Vagina (tissue), 2 donors: ENCODE measurements at places on chromosomes 5 and 9. TPM values are rescaled to one million over a fixed set of nuclear protein-coding genes. Genes with fewer than 3 reads are reported as not detected.

DNA sequence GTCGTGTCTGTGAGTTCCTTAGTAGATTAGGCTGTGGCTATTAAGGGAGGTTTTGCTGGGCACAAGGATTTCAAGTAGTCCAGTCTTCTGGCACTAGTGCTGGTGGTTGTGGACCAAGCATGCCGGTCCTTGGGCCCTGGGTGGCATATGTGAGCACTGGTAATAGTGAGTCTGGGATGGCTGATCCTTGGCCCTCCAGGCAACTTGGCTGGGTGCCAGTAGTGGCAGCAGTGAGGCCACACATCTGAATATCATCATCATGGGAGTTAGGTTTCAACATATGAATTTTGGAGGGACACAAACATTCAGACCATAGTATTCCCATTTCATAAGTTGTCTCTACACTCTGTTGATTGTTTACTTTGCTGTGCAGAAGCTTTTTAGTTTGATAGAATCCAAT, 25.3 kb upstream of the APBA1 start:
- H3K27me3 ChIP-seq = no peaks in the 10 kb centered on the region
- no peaks in the 10 kb centered on the region for H3K4me1 ChIP-seq
- DNase-seq = no peak
- no peak overlapping the region for H3K4me3 ChIP-seq
- no peak overlapping the region for H3K27ac ChIP-seq

- H3K36me3 ChIP-seq = no peaks in the 10 kb centered on the region
- no peak overlapping the region for H3K4me3 ChIP-seq
- no peaks in the 10 kb centered on the region for H3K27me3 ChIP-seq
- DNase-seq = no peak
Measured at GRCh38 chr5:77599679-77600078, 38.8 kb downstream of the OTP start.

- H3K27me3 ChIP-seq = no peaks in the 10 kb centered on the region
- H3K4me1 ChIP-seq = peaks cover 15% of the 10 kb centered on the region
- no peaks in the 10 kb centered on the region for H3K36me3 ChIP-seq
- no peak for DNase-seq
Measured at GRCh38 chr5:59107692-59108091, 524.8 kb downstream of the RAB3C start.

DNA sequence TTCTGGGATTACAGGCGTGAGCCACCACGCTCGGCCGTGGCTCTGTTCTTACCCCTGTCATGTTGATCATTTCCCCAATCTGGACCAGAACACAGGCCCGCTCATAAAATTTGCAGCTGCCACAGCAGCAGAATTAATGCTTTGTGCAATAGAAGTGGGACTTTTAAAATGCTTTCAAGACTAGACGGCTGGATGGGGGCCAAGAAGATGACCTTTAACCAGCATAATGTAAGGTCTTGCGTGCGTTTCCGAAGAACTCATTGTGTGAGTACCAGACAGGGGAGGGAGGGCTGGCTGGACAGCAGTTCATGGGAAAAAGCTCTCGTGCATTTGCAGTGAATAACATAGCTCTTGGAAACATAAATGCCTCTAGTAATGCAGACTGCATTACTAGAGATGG, 3.5 kb upstream of the WDR38 start:
- no peak overlapping the region for H3K4me3 ChIP-seq
- no peaks in the 10 kb centered on the region for H3K36me3 ChIP-seq
- H3K4me1 ChIP-seq = peaks cover 20% of the 10 kb centered on the region

GRCh38 chr5:175728316-175728715, 70.4 kb downstream of the HRH2 start:
- H3K27me3 ChIP-seq = no peaks in the 10 kb centered on the region
- H3K36me3 ChIP-seq = no peaks in the 10 kb centered on the region
- H3K4me1 ChIP-seq = peaks cover 5% of the 10 kb centered on the region
- no peak overlapping the region for H3K27ac ChIP-seq

- no peaks in the 10 kb centered on the region for H3K27me3 ChIP-seq
- no peak overlapping the region for H3K4me3 ChIP-seq
- no peak for DNase-seq
- H3K27ac ChIP-seq = no peak overlapping the region
Measured at GRCh38 chr5:124052201-124052600, 540.2 kb downstream of the CSNK1G3 start.

- DNase-seq = no peak
- peak overlapping the region; percentile 56 for H3K4me3 ChIP-seq
- no peaks in the 10 kb centered on the region for H3K27me3 ChIP-seq
- H3K27ac ChIP-seq = peak overlapping the region; percentile 76
Measured at GRCh38 chr9:96022445-96023051, 147.1 kb downstream of the ERCC6L2 start.

DNA sequence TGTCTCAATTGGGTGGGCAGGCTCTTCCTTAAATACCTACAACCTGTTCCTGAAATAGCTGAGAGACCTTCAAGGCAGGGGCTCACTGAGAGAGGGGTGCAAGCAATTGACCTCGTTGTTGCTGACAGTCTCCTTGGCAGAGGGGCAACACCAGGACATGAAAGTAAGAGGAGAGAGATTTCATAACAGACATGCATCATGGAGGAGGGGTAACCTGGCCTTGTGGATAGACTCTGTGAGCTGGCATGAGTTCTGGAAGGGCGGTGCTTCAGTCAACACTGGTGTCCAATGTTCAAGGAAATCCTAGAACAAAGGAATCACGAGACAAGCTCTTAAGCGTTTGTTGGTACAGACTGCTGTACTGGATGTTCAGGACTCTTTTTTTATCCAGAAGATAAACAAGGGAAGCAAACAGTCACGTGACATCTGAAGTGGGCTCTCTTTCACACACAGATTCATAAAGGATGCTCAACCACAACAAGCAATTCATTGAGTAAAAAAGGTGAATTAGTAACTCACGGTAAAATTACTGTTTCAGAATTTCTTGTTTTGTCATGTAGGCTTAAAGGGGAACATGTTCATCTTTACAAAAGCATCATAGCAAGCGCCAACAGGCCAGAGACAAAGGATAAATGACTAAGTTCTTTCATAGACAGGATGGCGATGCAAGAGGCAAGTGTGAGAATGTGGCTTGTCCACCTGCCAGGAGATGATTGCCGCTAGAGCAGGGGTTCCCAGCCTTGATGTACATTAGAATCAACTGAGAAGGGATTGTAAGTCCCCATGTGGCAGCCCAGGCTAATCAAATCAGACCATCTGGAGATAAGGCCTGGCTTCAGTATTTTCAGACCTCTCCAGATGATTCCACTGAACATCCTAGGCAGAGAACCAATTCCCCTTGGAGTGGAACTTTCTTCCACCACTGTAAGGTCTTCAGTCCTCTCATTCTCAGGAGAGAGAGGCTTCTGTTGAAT, 20.7 kb downstream of the ANKRA2 start:
- no peaks in the 10 kb centered on the region for H3K27me3 ChIP-seq
- no peak for DNase-seq

- H3K4me3 ChIP-seq = no peak overlapping the region
- no peaks in the 10 kb centered on the region for H3K36me3 ChIP-seq
- H3K4me1 ChIP-seq = no peaks in the 10 kb centered on the region
- no peak overlapping the region for H3K27ac ChIP-seq
- no peaks in the 10 kb centered on the region for H3K27me3 ChIP-seq
Measured at GRCh38 chr9:98333703-98334582, 78.5 kb upstream of the TBC1D2 start.

DNA sequence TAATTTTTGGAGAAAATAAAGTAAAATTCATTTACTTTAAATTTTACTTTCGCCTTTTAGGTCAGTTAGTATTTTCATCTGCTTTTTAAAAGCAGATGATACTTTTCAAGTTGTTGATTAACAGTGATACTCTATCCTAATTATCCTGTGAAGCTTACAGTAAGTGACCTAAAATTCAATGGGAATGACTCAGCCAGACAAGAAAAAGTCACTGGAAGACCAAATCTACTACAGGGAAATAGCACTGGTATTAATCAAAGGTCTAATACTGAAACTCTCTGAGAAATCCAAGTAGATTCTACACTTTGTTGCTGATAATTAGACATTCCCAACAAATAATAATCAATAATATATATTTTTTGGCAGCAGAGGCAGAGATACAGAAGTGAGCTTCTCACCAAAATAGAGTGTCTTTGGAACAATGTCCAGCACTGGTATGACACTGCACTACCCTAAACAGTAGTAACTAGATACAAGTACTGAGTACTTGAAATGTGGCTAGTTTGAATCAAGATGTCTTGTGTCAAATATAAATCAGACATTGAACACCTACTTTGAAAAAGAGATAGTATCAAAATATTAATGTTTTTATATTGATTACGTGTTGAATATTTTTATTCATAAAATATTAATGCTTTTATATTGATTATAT, 22.8 kb upstream of the ELL2 start:
- H3K36me3 ChIP-seq = no peaks in the 10 kb centered on the region
- no peaks in the 10 kb centered on the region for H3K4me1 ChIP-seq
- no peak overlapping the region for H3K4me3 ChIP-seq
- no peaks in the 10 kb centered on the region for H3K27me3 ChIP-seq

- no peaks in the 10 kb centered on the region for H3K27me3 ChIP-seq
- DNase-seq = no peak
- no peak overlapping the region for H3K27ac ChIP-seq
- H3K4me1 ChIP-seq = no peaks in the 10 kb centered on the region
- H3K4me3 ChIP-seq = no peak overlapping the region
- H3K36me3 ChIP-seq = no peaks in the 10 kb centered on the region
Measured at GRCh38 chr9:19551124-19551929, 142.5 kb downstream of the ACER2 start.

- H3K4me1 ChIP-seq = no peaks in the 10 kb centered on the region
- no peak for DNase-seq
- H3K4me3 ChIP-seq = no peak overlapping the region
- H3K36me3 ChIP-seq = no peaks in the 10 kb centered on the region
- no peak overlapping the region for H3K27ac ChIP-seq
- H3K27me3 ChIP-seq = no peaks in the 10 kb centered on the region
Measured at GRCh38 chr5:156221816-156222215, 105.1 kb upstream of the SGCD start.

- no peak overlapping the region for H3K27ac ChIP-seq
- H3K27me3 ChIP-seq = no peaks in the 10 kb centered on the region
- H3K4me1 ChIP-seq = no peaks in the 10 kb centered on the region
- no peaks in the 10 kb centered on the region for H3K36me3 ChIP-seq
- H3K4me3 ChIP-seq = no peak overlapping the region
Measured at GRCh38 chr5:175344331-175345195, 99.4 kb downstream of the DRD1 start.

GRCh38 chr5:57179262-57180200, 5.7 kb downstream of the GPBP1 start:
- peak overlapping the region; percentile 100 for H3K27ac ChIP-seq
- H3K4me3 ChIP-seq = peak overlapping the region; percentile 92
- H3K27me3 ChIP-seq = no peaks in the 10 kb centered on the region
- no peak for DNase-seq

GRCh38 chr9:1254071-1254470, 203.9 kb downstream of the DMRT2 start:
- H3K36me3 ChIP-seq = no peaks in the 10 kb centered on the region
- no peak overlapping the region for H3K27ac ChIP-seq
- H3K27me3 ChIP-seq = no peaks in the 10 kb centered on the region
- no peak for DNase-seq

GRCh38 chr5:8560776-8561175, 691.8 kb downstream of the MTRR start:
- no peaks in the 10 kb centered on the region for H3K27me3 ChIP-seq
- no peaks in the 10 kb centered on the region for H3K4me1 ChIP-seq
- no peak overlapping the region for H3K4me3 ChIP-seq

GRCh38 chr5:135195270-135195608, 161.2 kb upstream of the PITX1 start:
- H3K27me3 ChIP-seq = no peaks in the 10 kb centered on the region
- H3K4me1 ChIP-seq = peaks cover 43% of the 10 kb centered on the region
- no peak overlapping the region for H3K4me3 ChIP-seq
- no peaks in the 10 kb centered on the region for H3K36me3 ChIP-seq
- peak overlapping the region; percentile 8 for H3K27ac ChIP-seq

GRCh38 chr5:167754501-167755021, 536.9 kb upstream of the WWC1 start:
- H3K36me3 ChIP-seq = no peaks in the 10 kb centered on the region
- no peaks in the 10 kb centered on the region for H3K27me3 ChIP-seq
- H3K4me3 ChIP-seq = no peak overlapping the region
- DNase-seq = no peak
- H3K27ac ChIP-seq = no peak overlapping the region

- H3K4me1 ChIP-seq = no peaks in the 10 kb centered on the region
- no peaks in the 10 kb centered on the region for H3K27me3 ChIP-seq
- DNase-seq = no peak
- H3K36me3 ChIP-seq = no peaks in the 10 kb centered on the region
- no peak overlapping the region for H3K27ac ChIP-seq
Measured at GRCh38 chr5:136209346-136209910, 16.5 kb upstream of the SMIM32 start.

DNA sequence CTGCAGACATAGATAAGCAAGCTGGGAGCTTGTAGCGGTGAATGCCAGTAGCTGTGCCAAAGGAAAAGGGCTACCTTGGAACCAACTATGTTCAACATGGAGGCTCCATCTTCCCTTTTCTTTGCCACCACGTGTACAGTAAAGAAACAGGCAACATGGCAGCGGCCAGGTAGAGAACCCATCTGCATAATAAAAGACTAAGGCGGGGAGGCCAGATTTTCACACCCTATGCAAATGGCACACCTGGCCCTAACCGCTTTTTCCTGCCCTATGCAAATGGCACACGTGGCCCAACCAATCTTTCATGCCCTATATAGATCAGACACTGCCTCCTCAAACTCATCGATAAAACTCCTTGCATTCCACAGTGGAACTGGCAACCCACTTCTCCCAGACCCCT, 477.5 kb upstream of the EDIL3 start:
- no peaks in the 10 kb centered on the region for H3K4me1 ChIP-seq
- no peak for DNase-seq
- no peak overlapping the region for H3K27ac ChIP-seq
- H3K36me3 ChIP-seq = no peaks in the 10 kb centered on the region
- H3K27me3 ChIP-seq = no peaks in the 10 kb centered on the region

- H3K4me3 ChIP-seq = no peak overlapping the region
- DNase-seq = no peak
- H3K36me3 ChIP-seq = no peaks in the 10 kb centered on the region
- peaks cover 11% of the 10 kb centered on the region for H3K4me1 ChIP-seq
Measured at GRCh38 chr5:55498457-55498856, 36.3 kb downstream of the PLPP1 start.

Gene PCDHGA10
- total RNA-seq = 10.6 TPM

Gene MZB1
- total RNA-seq = not detected

Gene COL23A1
- 3.7 TPM for total RNA-seq

Gene KIAA0825
- total RNA-seq = 2.5 TPM

Gene PRLR
- total RNA-seq = 13.3 TPM

Gene ISL1
- 25.0 TPM for total RNA-seq

Gene MED22
- total RNA-seq = 32.9 TPM

Gene NXNL2
- 2.5 TPM for total RNA-seq

Gene NEURL1B
- 30.9 TPM for total RNA-seq

Gene SH2D3C
- 19.6 TPM for total RNA-seq

Gene ENC1
- total RNA-seq = 7.1 TPM

Gene CNOT6
- 21.4 TPM for total RNA-seq

Gene SPINK13
- total RNA-seq = not detected

Gene RNF183
- not detected for total RNA-seq

Gene SPINK7
- total RNA-seq = 65.3 TPM

Gene IL17B
- total RNA-seq = 2.7 TPM

Gene ADAMTS16
- total RNA-seq = 0.49 TPM
